ENCODE measurements at places on chromosomes 6 and 20.
A peak's percentile ranks its signal among the peaks of the same experiment; 100 is the strongest.

DNA sequence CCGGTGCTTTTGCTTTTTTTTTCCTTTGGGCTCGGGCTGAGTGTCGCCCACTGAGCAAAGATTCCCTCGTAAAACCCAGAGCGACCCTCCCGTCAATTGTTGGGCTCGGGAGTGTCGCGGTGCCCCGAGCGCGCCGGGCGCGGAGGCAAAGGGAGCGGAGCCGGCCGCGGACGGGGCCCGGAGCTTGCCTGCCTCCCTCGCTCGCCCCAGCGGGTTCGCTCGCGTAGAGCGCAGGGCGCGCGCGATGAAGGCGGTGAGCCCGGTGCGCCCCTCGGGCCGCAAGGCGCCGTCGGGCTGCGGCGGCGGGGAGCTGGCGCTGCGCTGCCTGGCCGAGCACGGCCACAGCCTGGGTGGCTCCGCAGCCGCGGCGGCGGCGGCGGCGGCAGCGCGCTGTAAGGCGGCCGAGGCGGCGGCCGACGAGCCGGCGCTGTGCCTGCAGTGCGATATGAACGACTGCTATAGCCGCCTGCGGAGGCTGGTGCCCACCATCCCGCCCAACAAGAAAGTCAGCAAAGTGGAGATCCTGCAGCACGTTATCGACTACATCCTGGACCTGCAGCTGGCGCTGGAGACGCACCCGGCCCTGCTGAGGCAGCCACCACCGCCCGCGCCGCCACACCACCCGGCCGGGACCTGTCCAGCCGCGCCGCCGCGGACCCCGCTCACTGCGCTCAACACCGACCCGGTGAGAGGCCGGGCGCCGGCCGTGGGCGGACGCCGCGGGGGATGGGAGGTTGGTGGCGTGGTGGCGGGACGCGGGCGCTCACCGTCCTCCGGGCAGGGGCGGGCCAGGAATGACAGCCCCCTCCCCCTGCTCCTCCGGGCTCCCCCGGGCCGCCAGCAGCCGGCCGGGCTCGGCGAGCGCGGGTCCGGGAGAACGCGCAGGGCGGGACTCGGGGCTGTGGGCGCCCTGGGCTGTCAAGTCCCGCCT is 606 bp downstream of the ID4 start:
- DNase-seq = no peak

DNA sequence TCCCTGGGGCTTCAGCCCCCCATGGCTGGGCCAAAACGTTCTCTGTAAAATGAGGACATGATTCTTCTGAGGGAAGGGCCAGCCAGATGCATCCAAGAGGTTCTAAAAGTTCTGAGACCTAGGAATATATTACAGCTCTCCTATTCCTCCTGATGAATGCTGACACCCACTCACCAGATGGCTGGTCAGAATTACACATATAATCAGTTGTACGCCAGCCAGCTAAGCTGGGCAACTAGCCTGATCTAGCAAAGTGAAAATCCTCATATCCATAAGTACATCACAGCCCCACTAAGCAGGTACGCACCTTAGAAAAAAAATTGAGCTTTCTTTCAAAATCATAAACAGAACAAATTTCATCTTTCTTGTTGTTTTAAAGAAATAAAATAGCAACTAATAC is 34.8 kb downstream of the C6orf118 start:
- no peak for DNase-seq

DNA sequence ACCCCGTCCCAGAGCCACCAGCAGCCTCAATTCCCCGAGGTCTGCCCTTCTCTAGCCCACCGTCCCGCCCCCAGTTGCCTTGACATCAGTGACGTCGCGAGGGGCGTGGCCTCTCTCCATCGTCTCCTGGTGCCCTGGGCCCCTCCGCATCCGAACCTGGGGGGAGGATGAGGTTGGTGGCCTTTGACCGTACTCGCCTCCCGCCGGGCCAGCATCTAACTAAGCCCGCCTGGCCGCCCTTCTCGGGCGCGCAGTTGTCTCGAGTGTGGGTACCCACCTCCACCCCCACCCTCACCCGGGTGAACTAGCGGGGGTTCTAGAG is 5.5 kb upstream of the ARMC12 start:
- DNase-seq = peak; percentile 93

DNA sequence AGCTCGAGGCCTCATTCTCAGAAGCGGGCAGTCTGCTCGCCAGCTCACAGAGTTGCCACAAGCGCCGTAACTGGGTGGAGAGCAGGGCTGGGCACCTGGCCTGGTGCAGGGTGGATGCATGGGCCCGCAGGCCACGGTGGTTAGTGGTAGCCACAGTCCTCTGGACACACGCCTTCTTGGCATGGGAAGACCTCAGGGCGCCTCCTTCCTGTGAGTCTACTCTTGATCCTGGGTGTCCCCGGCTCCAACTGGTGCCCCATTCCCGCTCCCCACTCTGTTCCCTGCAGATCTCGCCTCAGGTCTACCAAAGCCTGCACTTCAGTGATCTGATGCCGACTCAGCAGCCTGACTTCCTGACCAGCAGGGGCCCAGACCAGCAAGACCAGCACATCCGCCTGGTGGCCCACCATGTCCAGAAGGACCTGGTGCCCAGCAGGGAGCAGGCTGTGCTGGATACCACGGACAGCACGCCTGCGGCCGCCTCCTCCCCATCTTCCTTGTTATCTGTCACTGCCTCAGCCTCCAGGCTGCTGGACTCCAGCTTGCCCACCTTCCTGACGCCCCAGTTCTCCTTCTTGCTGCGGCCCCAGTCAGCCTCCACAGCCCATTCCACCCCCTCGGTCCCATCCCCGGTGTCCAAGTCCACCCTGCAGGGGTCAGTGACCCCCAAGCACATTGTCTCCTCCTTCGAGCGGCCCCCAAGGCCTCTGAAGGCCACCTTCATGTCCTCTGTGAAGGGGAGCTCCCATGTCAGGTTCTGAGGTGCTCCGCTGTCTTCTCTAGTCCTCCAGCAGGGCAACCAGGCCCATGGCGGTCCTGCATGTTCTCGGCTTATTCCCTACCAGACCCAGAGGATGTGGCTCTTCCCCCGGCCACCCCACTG is 43.1 kb downstream of the SUN5 start:
- DNase-seq = no peak

GRCh38 chr6:18126121-18126520 is 3.6 kb upstream of the NHLRC1 start:
- DNase-seq = no peak

GRCh38 chr6:142926177-142926493 is 18.8 kb downstream of the HIVEP2 start:
- DNase-seq = no peak

- DNase-seq = no peak
Measured at GRCh38 chr20:32772046-32772445, 9.9 kb downstream of the DNMT3B start.

GRCh38 chr6:141110481-141110880 is 1022.2 kb upstream of the GJE1 start:
- DNase-seq = no peak

DNA sequence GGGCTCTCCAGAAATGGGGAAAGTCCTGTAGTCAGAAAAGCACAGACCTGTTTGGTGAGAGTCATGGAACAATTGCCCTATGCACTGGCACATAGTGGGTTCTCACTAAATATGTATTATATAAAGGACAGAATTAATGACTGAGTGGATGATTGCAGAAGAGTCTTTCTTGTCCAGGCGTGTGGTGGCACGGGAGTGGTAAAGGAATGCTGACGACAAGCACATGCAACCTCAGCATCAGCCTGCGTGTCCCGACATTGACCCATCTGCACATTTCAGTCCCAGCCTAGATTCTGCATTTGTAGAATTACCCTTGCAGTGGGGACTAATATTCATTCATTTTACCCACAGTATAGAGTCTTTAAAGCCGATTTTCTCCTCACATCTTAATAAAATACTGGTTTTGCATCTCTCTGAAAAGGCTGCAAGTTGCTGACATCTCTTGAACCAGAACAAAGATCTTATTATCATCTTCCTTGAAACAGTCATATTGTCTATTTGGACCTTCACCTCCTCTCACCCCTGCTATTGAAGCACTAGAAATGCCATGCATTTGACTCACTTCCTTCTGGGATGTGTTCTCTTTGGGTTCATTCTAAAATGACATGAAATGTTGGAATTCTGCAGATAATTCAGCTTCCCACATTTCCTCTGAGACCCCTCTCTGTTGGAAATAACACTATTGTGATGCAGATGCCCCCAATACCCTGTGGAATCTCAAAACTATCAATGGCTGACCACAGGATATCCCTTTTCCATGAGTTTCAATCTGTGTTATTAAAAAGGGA is 883.6 kb upstream of the FLRT3 start:
- DNase-seq = no peak

DNA sequence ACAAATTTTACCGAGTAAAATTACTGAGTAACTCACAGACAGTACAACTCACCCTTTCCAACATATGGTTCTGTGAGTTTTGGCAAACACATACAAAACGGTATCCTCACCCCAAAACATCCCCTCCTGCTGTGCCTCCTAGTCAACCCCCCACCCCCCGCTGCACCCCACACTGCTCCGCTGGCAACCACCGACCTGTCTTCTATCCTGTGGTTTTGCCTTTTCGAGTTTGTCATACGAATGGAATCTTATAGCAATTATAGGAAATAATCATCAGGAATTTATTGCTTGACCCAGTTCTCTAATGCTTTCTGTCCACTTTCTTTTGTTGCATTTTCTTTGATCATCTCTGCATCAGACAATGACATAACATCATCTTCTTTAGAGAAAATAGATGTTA is 312.3 kb downstream of the KIF16B start:
- DNase-seq = no peak

DNA sequence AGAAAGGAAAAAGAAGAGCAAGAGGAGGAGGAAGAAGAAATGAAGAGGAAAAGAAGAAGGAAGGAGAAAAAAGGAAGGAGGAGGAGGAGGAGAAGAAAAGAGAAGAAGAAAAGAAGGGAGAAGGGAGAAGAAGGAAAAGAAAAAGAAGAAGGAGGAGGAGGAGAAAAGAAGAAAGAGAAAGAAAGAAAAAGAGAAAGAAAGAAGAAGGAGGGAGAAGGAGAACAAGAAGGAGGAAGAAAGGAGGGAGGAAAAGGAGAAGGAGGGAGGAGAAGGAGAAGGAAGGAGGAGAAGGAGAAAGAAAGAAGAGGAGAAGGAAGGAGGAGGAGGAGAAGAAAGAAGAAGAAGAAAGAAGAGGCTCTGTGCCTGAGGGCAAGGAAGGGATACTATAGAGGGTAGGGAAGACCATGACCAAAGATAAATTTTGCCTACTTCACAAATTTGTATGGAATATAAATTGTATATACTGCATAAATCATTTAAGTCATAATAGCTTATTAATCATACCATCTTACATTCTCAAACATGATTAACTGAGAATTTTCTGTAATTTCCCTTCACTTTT is 55.7 kb downstream of the SESN1 start:
- no peak for DNase-seq

DNA sequence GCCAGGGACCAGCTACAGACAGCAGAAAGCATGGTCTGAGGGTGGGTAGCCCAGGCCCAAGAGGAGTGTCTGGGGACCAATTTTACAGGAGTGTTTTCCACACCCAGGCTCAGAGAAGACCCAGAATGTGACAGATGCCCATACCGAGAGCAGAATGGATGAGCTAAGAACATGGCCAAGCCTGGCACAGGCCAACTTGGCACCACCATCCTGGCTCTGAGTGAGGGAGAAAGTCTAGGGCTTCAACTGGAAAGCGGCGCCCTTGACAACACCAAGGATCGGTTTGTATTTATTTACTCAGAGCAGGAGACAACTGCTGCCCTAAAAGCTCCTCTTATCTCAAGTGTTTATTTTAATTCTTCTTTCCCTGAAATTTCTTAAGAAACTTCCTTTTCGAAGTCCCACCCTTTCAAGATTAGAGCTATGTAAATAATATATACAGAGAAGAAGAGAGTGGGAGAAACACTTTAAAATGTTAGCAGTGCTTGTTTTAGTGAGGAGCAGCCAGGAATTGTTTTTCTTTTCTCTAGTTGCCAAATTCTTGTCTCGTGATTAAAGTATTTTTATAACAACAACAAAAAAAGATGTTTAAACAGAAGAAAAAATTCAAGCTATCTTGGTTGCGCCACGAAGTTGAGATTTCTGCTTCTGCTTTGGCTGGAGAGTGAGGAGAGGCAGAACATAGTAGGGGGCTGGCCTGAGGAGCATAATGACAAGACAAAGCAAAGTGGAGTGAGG is 16.2 kb downstream of the TNXB start:
- no peak for DNase-seq

DNA sequence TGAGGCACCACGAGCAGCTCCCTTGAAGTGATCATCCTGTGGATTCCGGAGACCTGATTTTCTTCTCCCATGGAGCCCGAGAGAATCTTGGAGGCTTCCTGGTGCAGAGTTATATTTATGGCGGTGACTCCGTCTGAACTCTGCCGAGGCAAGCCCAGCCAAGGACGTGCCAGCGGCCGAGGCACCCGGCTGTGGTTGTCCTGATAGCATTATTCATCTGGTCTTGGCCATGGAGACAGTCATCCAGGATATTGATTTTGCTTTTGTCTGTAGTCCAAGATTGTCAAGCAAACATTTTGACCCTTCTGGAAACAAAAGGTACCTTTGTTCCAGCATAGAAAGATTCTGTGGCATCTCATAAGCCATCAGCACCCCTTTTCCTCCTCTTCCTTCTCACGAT is 163.3 kb downstream of the SCML4 start:
- DNase-seq = no peak

DNA sequence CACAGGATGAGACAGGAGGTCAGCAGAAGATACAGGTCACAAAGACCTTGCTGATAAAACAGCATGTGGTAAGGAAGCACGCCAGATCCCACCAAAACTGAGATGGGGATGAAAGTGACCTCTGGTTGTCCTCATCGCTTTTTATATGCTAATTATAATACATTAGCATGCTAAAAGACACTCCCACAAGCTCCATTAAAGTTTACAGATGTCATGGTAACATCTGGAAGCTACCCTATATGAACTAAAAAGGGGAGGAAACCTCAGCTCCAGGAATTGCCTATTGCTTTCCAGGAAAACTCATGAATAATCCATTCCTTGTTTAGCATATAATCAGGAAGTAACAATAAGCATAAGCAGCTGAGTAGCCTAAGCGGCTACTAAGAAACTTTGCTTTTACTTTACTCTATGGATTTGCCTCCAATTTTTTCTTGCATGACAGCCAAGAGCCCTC is 8.4 kb upstream of the RIN2 start:
- no peak for DNase-seq

DNA sequence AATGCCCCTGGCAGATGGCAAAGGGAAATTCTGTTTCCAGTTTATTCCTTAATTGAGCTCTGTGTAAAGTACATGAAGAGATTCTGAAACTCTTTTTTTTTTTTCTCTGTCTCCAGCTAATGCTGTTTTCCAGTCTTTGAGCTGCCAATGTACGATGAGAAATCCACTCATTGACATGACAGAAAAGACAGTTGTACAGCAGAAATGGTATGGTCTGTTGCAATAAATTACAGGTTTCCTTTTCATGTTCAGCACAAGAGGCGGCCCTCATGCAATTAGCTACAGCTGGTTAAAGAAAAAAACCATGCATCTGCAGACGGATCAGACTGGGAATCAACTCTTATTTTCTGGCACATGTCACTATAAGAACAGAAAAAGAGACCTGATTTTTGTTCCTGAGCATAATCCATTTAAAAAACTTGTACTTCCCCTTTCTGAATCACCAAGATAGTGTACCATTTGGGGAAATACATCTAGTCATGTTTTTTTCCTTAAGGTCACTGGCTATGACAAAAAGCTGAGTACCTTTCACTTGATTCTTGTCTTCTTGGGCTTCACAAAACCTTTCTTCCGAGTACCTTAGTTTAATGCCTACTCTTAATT is 289.8 kb upstream of the PREP start:
- no peak for DNase-seq

- DNase-seq = no peak
Measured at GRCh38 chr20:44684047-44684967, 30.9 kb upstream of the CCN5 start.

All from CD4-positive, alpha-beta T cell treated with Interleukin-10 for 1 hour (primary cell).